ENCODE measurements at places on chromosomes 1 and 21.
A peak's percentile ranks its signal among the peaks of the same experiment; 100 is the strongest.

GRCh38 chr21:45322231-45322959 lies 34.7 kb upstream of the POFUT2 start:
- DNase-seq, result peak; percentile 20

DNA sequence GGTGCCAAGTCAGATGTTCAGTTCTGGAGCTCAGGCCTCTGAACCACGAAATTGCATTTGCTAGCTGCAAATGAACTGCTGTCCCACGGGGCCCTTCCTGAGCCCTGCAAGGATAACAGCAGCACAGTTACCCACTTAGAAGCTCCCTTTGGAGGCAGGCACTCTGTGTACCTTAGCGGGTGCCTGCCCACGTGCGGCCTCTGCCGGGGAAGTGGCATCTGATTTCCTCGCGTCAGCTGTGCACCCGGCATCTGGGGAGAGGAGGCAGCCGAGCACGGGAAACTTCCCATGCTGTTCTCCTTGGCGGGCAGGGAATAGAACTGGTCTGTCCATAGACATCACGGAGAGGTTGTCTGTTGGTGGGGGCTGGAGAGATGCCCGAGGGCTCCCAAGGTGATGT lies 148.0 kb upstream of the C1orf174 start:
- DNase-seq, result no peak

- DNase-seq, result no peak
Measured at GRCh38 chr1:187409341-187409740, 580.6 kb downstream of the PLA2G4A start.

DNA sequence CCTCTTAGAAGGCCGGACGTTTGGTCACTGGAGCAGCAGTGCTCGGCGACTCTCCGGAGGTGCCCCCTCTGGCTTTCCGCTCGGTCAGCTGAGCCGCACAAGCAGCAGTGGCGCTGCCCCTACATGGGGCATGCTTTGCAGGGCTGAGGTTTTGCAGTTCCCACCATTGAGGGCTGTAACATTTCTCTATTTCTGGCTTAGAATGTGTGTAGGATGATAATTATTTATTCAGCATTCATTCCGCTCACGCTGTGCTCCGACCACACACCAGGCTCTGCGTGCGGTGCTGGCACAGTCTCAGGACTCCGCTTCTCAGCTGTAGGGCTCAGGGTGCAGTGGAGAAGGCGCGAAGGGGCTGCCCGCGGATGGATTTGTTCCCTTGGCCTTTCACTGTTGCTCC lies 119.5 kb downstream of the PCBP3 start:
- no peak for DNase-seq

- no peak for DNase-seq
Measured at GRCh38 chr1:17594690-17595601, 55.4 kb downstream of the ARHGEF10L start.

- DNase-seq, result no peak
Measured at GRCh38 chr1:210516092-210516656, 187.5 kb downstream of the HHAT start.

GRCh38 chr1:19814681-19815503 lies at the start of gene RNF186:
RNF186 (minus strand) TSS chr1:19815283; CDS start chr1:19815101, 182 bp downstream.
- no peak for DNase-seq

DNA sequence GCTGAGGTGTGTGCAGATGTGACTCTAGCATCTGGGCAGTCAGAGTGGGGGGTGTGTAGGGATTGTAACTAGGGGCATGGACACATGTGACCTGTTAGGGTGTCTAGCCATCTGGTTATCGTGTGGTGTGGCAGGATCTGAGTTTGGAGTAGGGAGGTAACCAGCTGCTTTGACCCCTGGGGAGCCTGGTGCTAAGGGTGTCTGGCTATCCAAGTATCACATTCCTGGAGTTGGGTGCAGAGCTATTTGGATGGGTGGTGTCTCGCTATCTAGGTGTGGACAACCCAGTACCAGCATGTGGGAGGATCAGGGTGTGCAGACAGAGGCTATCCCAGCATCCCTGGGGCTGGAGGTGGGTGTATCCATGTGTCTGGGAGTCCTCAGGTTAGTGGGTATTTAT lies 4.7 kb downstream of the PTPRU start:
- no peak for DNase-seq

DNA sequence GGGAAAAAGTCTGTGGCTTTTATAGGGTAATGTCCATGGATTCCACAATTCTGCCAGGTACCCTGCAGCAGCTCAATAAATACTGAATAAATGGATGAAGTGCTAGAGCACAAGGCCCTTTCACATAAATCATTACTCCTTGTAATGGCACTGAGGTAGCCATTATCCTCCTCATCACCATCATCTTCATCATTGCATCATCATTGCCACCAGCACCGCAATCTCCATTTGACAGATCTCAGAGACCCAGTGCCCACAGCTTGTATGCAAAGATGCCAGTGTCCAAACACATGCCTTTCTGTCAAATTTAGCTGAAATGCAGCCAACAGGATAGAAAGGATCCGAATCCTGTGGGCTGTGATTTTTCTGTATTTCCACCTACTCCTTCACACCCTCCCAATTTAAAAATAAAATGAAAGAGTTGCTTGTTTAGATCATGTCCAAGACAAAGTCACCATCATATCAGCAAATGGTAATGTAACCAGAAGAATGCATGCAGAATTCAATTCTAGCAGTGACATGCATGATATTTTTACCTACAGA lies 17.4 kb downstream of the DAB1 start:
- no peak for DNase-seq

DNA sequence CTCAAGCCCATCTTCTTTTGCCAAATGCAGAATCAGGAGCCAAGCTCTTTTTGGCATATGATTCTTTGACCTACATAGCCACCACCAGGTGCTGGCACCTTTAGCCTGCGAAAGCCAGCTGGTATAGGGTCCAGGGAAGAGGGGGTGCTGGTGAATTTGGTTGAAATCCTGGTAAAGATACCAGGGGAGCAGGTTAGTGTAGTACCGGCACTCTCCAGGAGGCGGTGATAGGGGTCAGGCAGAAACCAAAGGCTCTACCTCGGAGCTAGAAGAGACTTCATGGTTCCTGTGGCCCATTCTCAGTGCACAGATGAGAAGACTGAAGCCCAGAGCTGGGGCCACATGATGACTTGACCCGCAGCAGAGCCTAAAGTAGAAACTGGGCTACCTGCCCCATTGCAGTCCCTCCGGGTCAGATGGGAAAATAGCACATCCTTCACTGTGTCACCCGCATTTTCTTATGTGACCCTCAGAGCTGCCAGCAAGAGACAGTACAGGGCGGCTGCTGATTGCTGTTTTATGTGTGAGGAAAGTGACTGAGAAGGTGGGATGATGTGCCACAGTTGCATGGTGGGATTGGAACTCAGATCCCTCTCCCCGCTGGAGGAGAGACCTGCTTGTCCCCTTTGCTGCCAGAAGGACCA lies 36.0 kb upstream of the IL19 start:
- peak; percentile 83 for DNase-seq

DNA sequence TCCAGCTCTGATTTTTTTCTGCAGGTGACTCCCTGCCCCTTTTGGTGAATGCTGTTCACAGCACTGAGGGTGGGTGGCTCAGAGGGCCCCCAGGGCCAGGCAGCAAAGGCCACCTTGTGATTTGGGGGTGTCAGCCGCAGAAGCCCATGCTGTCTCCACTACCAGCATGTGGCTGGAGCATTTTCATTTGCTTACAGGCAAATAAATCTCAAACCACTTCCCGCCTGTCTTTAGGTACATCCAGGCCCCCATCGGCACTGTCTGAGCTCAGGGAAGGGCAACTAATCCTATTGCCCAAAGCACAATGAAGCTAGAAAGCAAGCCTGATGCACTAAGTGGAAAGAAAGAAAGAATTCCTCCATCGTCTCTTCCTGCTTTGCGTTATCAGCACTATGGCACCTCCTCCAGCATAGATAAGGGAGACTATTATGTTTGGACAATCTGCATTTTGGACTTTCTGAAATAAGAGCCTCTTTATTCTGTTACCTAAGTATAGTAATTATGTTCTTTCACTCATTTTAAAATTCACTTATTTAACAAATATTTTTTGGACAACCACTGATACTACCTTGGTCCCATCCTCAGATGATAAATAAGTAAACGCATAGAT lies 100.5 kb upstream of the TLR5 start:
- no peak for DNase-seq

GRCh38 chr1:21628798-21629393 lies 40.3 kb downstream of the RAP1GAP start:
- DNase-seq, result no peak

DNA sequence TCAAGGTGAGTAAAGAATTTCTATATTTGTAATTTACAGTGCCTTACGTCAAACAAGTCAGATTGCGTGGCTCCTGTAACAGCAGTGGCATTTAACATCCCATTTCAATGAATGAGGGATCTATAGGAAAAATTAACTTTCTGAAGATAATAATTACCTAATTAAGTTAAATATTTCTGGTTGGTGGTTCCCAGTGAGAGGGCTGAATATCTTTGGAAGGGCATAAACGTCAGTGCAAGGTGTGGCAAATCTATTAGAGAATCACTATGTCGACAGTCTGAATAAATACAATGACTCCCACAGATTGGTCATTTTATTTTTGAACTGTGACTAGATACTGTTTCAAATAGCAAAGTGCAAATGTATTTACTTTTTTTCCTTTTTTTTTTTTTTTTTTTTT lies 80.0 kb downstream of the S1PR1 start:
- DNase-seq, result no peak

DNA sequence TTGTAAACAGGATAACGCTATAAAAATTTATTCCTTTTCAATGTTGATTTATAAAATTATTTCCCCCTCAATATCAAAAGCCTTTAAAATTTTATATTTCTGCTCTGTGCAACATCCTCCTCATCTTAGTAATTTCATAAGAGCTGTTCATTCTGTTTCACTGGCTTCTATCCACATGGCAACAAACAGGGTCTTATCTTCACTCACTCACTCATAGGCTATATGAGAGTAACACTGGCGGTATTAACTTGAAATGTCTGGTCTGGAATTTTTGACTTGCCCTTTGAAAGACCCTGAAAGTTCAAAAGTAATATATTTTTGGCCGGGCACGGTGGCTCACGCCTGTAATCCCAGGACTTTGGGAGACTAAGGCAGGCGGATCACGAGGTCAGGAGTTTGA lies 77.4 kb upstream of the KRTAP11-1 start:
- DNase-seq, result no peak

DNA sequence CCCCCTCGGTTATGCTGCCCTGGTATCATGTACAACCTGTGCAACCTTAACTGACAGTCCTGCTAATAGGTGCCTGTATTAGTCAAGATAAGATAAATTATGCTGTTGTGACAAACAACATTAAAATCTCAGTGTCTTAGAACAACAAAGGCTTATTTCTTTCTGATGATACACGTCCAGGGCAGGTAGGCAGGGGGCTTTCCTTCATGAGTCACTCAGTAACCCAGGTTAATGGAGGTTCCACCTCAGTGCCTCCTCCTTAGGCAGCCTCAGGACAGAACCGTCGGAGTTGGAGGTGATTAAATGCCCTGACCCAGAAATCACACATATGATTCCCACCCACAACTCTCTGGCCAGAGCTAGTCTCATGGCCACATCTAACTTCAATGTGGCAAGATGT lies 94.6 kb upstream of the CASZ1 start:
- DNase-seq, result no peak

GRCh38 chr21:44914176-44914874 lies 6.4 kb downstream of the ITGB2 start:
- peak; percentile 68 for DNase-seq

DNA sequence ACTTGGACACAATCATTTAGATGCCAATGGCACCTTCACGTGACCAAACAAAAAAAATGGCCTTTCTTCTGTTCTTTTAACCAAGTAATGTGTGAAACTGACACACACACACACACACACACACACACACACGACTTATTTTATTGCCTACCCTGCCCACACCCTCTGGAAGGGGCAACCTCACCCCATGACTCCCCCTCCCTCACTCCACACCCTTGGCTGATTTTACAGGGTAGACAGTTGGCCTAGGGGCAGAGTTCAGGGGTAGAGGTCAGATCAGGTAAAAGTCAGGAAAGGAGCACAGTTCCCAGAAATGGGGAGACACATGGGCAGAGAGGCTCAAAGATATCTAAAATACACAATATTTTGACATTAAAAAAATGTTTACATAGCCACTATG lies 144.8 kb upstream of the GJB5 start:
- no peak for DNase-seq

GRCh38 chr1:116693759-116694480 lies 26.4 kb upstream of the IGSF3 start:
- no peak for DNase-seq

DNA sequence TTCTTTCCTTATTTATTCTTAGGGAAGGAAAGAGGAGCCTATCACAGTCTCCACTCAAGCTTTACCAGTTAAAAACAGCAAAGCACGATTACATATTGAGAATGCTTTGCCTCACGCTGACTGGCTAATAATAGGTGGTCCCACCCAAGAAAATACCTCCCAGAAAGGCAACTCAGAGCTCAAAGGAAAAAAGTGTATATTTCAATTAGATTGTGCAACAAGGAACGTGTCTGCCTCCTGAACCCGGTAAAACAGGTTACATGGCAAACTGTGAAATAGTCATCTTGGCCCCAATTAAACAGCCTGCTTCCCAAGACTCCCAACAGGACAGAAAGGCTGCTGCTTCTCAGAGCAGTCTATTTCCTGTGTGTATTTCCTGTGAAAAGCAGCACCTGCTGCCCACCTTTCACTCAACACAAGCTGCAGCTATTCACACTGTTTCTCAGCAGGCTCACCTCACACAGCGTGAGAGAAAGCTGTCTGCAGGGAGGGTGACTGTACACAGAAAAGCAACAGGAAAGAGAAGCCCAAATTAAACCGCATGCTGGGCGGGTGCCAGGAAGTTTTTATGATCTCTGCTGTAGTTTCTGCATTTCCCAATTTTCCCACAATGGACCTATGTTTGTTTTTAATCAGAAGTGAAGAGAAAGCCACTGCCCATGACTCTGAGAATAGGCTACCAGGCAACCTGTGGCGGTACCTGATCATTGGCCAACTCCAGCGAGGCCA lies 44.0 kb downstream of the URB1 start:
- DNase-seq, result no peak

- DNase-seq, result no peak
Measured at GRCh38 chr1:238469146-238469631, 578.5 kb upstream of the ZP4 start.

GRCh38 chr1:1400576-1401456 lies 1.7 kb upstream of the CCNL2 start:
- no peak for DNase-seq

- no peak for DNase-seq
Measured at GRCh38 chr1:86703696-86704457, 499 bp upstream of the SH3GLB1 start.

Data from CD4-positive, alpha-beta T cell treated with Interleukin-17A for 4 hours (primary cell).